ENCODE measurements at places on chromosomes 1 and 21.

DNA sequence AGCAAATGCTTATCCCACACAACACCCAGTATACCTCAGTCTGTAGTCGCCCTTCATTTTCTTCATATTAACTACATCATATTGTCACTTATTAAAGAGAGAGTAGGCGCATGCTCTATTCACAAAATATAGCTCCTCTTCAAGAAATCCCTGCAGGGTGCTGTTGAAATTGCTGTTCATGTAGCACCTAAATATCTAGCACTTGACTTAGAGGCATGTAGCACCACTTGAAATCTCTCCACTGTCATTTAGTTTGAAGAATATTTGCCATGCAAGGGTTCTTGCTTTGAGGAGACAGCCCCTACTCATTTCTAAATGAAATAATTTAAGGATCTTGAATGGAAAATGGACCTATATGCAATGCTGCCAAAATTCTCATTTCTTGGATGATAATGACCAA lies 20.9 kb upstream of the LRRC8B start:
- no peak for DNase-seq

GRCh38 chr1:165434281-165434680 lies 10.6 kb downstream of the RXRG start:
- no peak for DNase-seq

GRCh38 chr1:231822041-231822440 lies 195.5 kb downstream of the DISC1 start:
- DNase-seq: no peak

GRCh38 chr21:17598437-17598836 lies 14.3 kb downstream of the BTG3 start:
- DNase-seq: no peak

DNA sequence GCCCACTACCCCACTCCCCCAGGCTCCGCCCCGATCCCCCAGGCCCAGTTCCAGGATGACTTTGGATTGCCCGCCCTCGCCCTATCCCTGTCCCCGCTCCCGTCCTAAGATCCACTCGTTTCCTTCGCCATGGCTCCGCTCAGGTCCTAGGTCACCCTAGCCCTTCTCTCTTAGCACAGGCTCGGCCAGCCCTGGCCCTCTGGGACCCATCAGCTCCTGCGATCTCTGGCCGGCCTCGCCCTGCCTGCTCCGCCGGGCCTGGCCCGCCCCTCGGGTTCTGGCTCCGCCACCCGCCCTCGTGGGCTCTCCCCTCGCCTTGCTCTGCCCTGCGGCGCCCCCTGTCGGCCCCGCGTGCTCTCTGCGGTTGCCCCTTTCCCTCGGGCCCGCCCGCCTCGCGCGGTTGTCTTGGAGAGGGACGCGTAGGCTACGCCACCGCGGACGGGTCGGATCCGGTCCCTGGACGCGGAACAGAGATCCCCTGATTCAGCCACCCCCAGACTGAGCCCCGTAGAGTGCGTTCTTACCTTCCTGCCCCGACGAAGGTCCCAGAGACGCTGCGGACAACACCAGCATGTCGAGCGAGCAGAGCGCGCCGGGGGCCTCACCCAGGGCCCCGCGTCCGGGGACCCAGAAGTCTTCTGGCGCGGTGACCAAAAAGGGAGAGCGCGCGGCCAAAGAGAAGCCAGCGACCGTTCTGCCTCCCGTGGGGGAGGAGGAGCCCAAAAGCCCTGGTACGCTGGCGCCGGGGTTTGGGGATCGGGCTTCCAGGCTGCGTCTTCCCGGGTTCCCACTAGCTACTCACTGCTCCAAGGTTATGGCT lies at the start of gene LRRC71:
Gene LRRC71 (plus strand): TSS at position 400 of the 820 bp plus-strand sequence. CDS start 172 bp downstream, at position 572.
- DNase-seq: peak; percentile 88

- DNase-seq: no peak
Measured at GRCh38 chr1:238153253-238153652, 262.5 kb upstream of the ZP4 start.

GRCh38 chr1:240341365-240342250 lies 249.9 kb downstream of the FMN2 start:
- DNase-seq: no peak

DNA sequence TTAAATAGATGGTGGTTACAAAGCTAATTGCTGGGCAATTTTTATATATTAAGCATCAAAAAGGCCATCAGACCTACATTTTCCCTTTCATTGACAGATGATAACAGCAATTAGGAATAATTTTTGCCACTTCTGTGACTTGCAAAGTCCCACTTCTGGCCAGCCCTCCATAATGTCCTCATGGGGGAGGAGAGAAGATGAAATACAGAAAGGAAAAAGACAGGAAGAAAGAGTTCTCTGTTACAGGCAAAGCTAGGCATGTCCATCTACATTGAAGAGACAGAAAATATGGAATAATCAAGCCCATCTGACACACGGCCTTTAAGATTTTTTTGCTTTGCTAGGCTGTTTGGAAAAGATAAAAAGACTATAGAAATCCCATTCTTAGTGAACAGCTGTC lies 108.0 kb downstream of the ENAH start:
- DNase-seq: no peak

- peak; percentile 50 for DNase-seq
Measured at GRCh38 chr1:157580179-157580827, 17.6 kb downstream of the FCRL4 start.

GRCh38 chr1:243549108-243549507 lies 293.3 kb downstream of the SDCCAG8 start:
- DNase-seq: no peak

DNA sequence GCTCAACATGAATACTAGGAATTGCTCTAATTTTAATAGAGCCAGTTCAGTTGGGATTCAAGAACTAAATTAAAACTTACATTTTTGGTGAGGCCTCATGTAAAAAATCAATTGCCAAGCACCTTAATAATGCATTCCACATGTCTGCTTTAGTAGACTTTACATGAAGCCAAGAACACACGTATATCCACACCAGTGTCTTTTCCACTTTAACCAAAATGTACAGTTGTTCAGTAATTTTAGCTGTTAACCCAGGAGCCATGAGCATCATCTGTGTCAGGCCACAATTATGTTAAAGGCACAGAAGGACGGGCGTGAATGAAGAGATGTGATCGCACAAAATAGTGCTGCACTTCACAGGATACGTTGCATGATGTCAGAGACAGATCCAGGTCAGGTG lies 136.7 kb downstream of the TLR5 start:
- DNase-seq: no peak

DNA sequence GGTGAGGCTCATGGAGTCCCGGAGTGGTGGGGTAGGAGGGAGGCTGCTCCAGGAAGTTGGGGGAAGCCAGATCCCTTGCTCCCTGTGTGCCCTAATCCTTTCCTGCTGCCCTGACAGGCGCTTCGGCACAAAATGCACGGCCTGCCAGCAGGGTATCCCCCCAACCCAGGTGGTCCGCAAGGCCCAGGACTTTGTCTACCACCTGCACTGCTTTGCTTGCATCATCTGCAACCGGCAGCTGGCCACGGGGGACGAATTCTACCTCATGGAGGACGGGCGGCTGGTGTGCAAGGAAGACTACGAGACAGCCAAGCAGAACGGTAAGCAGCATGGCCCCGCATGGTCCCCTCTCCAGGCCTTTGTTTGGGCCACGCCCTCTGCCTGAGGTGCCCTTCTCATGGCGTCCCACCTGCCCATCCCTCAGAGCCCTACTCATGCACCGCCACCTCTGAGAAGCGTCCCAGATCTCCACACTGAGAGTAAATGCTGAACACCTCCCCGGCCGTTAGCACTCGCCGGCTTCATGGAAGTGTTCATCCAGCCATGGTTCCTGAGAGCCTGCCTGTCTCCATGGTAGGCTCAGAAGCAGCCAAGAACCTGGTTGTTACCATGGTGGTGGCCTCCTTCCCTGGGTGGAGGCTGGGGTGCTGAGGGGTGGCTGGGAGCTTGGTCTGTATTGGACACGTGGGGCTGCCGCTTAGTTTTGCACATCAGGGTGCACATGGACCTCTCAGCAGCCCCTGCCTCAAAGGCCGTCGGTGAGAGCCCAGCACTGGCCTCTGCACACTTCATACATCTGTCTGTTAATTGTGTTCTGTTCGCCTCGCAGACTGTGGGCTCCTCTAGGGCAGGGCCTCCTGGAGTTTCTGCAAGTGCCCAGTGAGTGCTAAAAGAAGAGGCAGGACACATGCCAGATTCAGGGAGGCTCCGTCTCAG lies 36.5 kb downstream of the LHX4 start:
- no peak for DNase-seq

DNA sequence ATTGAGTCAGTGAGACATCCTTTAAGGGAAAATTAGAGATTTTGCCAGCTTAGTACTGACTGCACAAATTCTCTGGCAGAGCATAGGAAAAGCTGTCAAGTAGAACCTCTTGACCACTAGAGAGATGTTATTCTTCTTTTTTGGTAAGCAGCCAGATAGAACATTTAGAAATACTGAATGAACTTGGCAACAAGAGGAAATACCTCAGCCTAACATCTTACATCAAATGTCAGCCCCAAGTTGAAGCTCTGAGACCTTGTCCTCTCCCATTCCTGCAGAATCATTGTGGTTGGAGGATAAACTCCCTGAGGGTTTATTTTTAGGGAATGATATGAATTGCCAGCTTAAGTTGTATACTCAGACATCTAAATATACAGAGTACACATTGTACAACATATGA lies 53.5 kb downstream of the MIGA1 start:
- DNase-seq: no peak

- DNase-seq: peak; percentile 70
Measured at GRCh38 chr1:173191011-173191705, 16.0 kb downstream of the TNFSF4 start.

DNA sequence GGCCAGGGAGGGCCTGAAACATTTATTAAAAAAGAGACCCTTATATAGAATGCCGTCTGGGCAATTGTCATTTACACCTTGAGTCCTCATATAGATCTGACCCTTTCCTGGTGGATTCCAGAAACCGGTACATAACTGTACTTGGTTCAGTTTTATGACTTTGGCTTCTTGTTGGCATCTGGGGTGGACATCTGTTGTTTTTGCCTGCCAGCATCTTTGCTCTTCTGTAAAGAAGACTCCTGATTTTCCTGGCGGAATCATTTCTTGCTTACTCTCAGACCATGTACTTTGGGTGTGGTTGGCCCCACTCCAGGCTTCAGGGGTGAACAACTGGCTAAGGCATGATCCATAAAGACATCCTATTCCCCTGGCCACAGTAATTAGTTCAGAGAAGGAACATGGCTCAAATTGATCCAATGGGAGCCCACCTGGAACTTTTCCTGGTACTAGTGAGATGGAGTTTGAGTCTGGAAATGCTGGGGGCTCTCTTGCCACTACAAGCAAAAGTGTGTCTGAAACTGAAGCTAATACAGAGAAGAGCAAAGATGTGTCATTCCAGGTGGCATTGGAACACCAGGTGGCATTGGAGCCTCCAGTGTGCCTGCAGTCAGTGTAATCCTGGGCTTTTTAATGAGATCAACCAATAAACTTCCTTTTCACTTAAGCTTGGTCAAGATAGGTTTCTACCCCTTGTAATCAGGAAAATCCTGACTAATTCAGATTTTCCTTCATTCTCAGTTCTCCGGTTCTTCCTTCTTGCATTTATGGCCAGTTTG lies 332.5 kb upstream of the CAMK1G start:
- DNase-seq: no peak

- no peak for DNase-seq
Measured at GRCh38 chr1:152667648-152668047, 4.5 kb downstream of the LCE2D start.

DNA sequence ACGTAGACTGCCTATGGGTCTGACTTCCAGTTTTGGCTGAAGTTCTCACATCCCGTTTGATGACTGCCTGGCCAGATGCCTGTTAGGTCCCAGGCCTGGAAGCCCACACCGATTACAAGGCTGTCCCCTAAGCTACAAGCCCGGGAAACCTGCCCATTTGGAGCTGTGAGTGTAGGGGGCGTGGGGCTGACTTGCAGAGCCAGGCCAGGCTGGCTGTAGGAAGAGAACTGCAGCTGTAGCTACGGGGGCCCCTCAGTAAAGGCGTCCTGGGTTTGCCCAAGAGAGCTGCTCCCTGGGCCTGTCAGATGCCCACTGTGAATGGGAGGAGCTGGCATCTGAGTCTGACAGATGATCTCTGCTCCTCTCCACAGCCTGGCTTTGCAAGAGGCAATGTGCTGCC lies 199.7 kb downstream of the CAMTA1 start:
- no peak for DNase-seq

DNA sequence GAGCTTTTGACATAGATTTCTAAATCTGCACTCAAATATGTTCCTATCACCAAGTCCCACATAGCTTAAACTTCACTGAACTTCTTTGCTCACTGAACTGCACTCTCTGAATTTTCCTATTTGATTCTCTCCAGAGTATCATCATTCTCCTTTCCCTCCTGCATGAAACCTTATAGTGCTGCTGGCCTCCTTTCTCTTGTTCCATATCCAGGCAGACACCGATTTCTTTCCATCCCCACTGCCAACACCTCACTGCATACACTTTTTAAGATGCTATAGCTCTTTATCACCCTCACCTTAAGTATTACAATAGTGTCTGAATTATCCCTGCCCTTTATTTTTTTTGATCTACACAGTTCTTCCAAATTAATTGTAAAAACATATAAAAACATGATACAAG lies 3.1 kb upstream of the TRIM45 start:
- no peak for DNase-seq

- peak; percentile 11 for DNase-seq
Measured at GRCh38 chr1:2046174-2046917, 3.9 kb upstream of the PRKCZ start.

- DNase-seq: no peak
Measured at GRCh38 chr1:119838236-119838635, 27.0 kb upstream of the REG4 start.

- DNase-seq: no peak
Measured at GRCh38 chr1:43547538-43548072, 16.9 kb downstream of the PTPRF start.

DNA sequence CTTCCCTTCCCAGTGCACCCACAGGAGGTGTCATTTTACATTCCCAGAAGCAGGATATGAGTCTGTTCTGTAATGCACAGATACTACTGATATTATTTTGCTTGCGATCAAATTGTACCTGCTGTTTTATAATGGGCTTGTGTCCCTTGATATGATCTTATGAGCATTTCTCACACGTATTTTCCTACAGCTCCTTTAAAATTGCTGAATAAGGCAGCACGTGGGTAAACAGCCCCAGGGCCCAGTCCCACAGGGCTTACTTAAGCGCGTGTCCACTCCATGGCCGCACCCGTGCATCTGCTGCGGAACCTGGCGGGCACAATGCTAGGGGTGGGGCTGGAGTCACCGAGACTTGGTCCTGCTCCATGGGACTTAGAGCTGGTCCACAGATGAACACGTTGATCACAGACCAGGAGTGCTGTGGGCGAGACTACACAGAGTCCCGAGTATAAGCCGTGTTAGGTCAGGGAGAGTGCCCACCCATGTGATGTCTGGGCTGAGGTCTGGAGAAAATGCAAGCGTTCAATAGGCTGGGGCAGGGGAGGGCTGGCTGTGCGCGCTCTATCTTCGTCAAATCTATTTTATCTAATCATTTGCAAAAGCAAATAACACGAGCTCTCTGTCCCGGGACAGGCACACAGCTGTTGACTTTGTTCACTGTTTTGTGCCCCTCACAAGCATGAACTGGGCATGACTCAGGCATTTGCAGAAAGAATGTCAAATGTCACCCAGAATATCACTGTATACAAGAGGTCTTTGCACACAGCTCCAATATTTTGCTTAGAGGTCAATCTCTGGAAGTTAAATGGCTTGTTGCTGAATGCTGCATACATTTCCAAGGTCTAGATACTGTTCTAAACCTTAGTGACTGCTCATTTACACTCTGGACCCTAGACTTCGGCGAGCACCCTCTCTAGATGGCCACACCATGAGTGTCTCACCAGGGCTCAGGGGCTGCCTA lies 119.3 kb downstream of the CRYAA start:
- no peak for DNase-seq

GRCh38 chr21:16578912-16579311 lies 849.1 kb downstream of the USP25 start:
- DNase-seq: no peak

GRCh38 chr1:77030401-77031105 lies 163.3 kb downstream of the ST6GALNAC5 start:
- DNase-seq: no peak

Data from kidney capillary endothelial cell (primary cell).